ENCODE measurements at places on chromosomes 4 and X. TPM values are rescaled to one million over a fixed set of nuclear protein-coding genes. Genes with fewer than 3 reads are reported as not detected.

CT45A3 gene
- not detected for total RNA-seq

MAGEA2 gene
- 3.5 TPM for total RNA-seq

PHEX gene
- total RNA-seq: 0.04 TPM

KLB gene
- total RNA-seq: 0.04 TPM

ENOX2 gene
- 17.5 TPM for total RNA-seq

MXD4 gene
- total RNA-seq: 13.4 TPM

SLITRK4 gene
- total RNA-seq: 9.9 TPM

MAMLD1 gene
- total RNA-seq: 0.31 TPM

TMEM156 gene
- total RNA-seq: not detected

AADAT gene
- total RNA-seq: 22.4 TPM

AMBN gene
- not detected for total RNA-seq

FAM120C gene
- total RNA-seq: 12.4 TPM

USP17L13 gene
- total RNA-seq: not detected

GLRB gene
- 1.4 TPM for total RNA-seq

- no peak for DNase-seq
These were observed 35.5 kb upstream of the CD38 start for GRCh38 chr4:15742637-15743036.

- no peak for DNase-seq
These were observed 12.1 kb upstream of the CSN2 start for GRCh38 chr4:69977582-69977981.

DNA sequence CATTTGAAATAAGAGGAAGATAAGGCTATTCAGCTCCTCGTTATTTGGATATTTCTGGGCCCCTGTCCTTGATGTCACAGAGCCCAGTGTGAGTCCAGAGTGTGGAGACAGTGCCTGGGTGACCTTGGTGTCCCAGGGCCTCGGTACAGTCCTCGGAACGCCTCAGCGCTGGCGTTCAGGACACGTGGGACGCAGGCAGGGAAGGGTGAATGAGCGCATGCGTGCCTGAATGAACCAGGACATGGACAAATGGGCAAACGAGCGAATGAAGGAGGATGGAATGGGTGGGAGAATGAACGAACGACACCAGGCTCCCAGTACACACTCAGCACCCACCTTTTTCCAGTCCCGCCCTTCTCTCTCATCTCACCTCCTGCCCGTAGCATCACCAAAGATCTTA is 44.2 kb downstream of the EVC start:
- DNase-seq: no peak

DNA sequence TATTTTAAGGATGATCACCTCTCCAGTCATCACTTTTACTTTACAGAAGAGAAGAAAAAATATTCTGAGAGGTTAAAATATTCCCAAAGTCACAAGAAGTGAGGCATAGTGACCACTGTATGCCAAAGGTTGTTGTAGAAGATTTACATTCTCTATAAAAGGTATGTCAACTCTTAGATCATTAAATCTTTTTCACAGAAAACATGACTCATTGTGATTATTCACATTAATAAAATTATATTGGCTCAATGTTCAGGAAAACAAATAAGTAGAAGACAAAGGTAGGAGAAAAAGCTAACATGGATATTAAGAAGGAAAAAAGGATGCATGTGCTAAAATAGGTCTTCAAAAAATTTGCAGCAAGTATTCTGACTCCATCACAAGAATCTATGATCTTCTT is 82.0 kb downstream of the ADAMTS3 start:
- DNase-seq: no peak

DNA sequence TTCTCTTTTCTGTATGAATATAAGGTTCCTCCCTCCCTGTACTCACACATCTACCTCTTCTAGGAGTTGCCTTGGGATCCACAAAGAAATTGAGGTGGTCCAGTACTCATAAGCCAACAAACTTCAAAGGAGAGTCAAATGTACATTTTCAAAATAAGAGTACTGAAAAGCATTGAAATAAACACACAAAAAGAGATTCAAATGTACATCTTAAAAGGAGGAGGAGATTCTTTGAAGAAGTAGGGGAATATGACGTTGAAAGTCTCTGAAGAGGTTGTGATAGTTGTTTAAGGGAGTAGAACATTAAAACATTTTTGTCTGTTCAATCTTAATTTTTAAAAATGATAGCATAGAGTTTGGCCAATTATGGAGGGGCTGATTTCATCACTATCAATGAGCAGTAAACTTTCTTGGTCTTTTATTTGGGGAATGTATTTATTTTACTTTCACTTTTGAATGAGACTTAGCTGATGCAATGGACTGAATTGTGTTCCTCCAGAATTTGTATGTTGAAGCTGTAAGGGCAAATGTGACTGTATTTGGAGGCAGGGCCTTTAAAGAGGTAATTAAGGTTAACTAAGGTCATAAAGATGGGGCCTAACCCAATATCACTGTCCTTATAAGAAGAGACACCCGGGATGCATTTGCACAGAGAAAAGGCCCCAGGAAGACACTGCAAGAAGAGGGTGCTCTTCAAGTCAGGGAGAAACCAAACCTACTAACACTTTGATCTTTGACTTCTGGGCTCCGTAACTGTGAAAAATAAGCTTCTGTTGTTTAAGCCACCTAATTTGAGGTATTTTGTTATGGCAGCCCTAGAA is 226.3 kb upstream of the PGRMC2 start:
- no peak for DNase-seq

- DNase-seq: no peak
These were observed 61.5 kb upstream of the FAM241A start for GRCh38 chr4:112083587-112084347.

DNA sequence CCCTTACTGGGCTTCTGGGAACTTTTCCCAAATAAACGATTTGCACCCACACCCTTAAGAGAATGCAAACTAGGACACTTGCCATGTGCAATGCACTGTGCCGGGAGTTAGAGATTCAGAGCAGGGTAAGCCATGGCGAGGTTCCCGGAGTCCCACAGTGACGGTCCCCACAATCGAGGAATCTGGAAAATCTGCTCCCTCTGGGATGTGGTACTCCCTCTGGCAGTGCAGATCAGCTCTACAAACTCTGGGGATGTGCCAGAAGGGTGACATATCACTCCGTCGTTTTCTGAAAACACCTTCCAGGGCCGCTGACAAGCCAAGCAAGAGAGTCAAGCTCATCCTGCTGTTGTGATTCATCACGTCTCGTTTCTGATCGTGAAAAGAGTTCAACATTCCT is 537.5 kb downstream of the BCOR start:
- DNase-seq: no peak

DNA sequence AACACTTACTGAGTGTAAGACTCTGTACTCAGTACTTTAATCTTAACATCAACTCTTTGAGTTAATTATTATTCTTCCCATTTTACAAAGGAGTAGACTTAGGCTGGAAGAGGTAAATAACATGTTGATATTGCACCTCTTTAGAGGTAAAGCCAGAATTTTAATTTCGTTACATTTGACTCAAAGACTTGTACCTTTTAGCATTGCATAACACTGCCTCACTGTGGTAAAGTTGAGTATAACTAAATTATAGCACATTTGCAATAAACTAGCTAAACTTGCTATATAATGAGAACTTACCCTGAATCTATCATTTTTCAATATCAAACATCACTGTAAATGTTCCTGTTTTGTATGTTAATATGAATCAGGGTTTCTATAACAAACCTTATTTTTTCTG is 218.5 kb downstream of the PRR32 start:
- DNase-seq: peak; percentile 2

DNA sequence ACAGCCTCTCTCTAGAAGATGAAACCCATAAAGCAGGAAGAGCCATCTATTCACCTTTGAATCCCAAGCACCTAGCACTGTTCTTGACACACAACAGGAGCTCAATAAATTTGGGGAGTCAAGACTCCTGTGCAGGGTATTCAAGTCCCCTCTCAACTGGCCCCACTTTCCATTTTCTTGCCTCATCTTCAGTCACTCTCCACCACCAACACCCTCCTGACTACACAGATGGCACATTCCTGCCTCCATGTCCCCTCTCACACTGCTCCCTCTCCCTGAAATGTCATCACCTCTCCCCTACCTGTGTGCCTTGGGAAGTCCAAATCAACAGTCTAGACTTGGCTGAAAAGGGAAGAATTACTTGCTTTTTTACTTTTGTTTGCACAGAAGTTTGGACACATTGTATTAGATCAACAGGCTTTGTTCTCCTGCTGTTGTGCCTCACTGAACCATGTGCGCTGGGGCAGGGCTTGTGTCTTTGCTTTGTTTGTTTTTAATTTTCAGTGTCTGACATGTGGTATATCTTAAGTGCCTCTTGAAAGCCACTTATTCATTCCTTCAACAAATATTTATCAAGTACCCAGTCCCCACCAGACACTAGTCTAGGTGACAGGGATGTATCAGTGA is 85.1 kb downstream of the APBB2 start:
- no peak for DNase-seq

DNA sequence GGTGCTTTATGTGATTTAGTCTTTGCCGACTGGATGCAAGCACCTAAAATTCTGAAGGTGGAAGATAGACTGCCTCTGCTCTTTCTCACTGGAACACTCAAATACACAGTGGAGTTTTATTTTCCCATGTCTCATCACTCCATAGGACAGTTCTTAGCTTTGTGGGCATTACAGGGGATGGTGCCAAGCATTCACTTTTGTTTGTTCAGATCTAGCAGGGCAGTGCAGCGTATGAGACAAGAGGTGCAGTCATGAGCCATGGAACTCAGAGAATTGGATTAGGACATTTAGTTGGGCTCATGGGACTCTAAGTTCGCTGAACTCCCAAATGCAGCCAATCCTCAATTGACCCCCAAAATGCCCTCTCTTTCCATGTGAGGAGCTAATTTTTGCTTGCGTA is 1136.9 kb upstream of the PRKX start:
- DNase-seq: no peak

DNA sequence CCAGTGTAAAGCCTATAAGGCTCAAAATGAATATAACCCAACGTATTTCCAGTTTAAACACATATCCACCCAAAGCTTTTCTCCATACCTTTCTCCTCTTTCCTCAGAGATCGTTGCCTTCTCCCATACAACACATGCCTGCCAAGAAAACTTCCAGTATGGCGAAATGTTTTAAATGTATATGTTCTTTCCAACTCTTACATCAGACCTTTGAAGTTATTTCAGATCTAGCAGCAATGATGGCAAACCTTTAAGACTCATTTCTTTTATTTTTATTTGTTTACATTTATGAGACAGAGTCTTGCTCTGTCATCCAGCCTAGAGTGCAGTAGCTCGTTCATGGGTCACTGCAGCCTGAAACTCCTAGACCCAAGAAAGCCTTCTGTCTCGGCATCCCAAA is 265.4 kb downstream of the BMPR1B start:
- DNase-seq: no peak

GRCh38 chrX:155715141-155715540 is 102.4 kb upstream of the TMLHE start:
- no peak for DNase-seq

DNA sequence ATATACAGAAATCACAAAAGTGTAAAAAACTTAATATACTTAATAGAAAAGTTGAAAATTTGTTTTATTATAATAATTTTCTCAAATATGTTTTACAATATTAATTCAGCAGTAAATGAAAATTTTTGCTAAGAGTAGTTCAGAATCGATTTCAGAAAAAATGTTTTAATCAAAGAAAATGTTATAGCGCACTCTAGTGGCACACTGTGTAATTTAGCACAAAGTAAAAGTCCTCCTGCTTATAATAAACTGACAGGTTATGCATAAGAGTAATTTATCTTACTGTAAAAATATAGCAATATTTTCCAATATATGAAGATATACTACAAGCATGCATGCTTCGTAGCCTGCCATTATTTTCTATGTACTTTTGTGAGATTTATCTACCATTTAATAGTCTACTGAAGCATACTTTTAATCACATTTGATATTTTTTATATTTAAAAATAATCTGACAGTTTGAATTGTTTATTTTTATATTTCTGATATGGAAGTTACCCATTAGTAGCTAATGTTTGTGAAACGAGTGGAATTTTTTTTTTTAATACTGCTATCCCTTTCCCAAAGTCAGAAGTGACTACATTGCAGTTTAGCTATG is 217.9 kb upstream of the KLHL4 start:
- DNase-seq: peak; percentile 1

- DNase-seq: no peak
These were observed 170.0 kb downstream of the ARHGAP10 start for GRCh38 chr4:147901916-147902315.

GRCh38 chr4:165787516-165788274 is 85.3 kb upstream of the TLL1 start:
- no peak for DNase-seq

DNA sequence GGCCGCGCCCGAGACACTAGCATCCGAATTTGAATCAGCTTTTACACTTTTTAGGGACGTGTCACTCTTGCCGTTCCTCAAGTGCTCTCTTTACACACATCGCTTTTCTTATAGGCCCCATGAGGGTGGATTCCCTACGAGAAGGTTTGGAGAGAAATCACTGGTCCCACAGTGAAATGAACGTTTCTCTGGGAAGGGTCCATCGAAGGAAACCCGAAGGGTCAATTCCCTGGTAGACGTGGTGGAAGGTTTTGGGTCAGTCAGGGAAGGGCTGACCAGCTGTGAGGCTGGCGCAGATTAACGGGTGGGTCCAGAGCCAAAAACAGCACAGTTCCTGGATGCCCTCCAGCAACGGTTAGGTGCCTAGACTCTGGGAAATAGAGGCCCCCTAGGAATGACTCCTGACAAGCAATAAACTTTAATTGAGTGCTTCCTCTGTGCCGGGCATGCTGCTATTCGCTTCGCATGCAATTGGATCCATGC is 35.9 kb downstream of the ETDC start:
- DNase-seq: no peak

DNA sequence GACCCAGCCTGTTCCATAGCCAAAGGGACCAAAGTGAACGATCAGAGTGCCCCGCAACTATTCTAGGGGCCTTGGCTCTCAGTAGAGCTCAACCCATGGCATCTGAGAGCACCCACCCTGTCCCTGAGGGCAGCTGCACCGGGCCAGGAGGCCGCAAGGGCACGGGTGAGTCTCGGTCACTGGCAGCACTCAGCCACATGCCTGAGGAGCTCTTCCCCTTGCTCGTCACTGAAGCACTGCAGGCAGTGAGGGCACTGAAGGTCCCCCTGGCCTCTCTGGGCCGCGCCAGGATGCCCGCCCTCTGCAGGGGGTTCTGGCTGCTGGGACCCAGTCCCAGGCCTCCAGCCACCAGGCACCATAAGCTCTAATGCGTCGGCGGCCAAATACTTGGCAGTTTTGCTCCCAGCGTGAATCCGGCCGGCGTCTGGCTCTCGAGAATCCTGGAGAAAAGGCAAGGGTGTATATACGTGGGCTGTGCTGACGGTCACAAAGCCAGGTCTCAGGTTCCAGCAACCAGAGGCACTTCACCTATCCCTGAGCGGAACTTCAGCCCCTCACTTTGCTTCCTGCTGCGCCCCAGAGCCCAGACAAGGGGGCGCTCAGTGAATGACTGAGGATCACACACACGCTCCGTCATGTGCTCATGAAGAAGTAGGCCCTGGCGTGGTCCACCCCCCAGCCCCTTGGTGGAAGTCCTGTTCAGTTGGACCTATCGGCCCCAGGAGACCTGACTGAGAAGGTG is 13.9 kb downstream of the TNIP2 start:
- peak; percentile 47 for DNase-seq

- no peak for DNase-seq
These were observed 178.7 kb downstream of the SPRY1 start for GRCh38 chr4:123575291-123575690.
